Stimulated activated CD8-positive, alpha-beta memory T cell treated with anti-CD3 and anti-CD28 coated beads, Interleukin-2, amount 100 ng/mL, for 1 hour (primary cell): ENCODE measurements at places on chromosomes 1 and 21.
A peak's percentile ranks its signal among the peaks of the same experiment; 100 is the strongest.

GRCh38 chr1:34406833-34407539 lies 230.3 kb downstream of the C1orf94 start:
- DNase-seq, result no peak

DNA sequence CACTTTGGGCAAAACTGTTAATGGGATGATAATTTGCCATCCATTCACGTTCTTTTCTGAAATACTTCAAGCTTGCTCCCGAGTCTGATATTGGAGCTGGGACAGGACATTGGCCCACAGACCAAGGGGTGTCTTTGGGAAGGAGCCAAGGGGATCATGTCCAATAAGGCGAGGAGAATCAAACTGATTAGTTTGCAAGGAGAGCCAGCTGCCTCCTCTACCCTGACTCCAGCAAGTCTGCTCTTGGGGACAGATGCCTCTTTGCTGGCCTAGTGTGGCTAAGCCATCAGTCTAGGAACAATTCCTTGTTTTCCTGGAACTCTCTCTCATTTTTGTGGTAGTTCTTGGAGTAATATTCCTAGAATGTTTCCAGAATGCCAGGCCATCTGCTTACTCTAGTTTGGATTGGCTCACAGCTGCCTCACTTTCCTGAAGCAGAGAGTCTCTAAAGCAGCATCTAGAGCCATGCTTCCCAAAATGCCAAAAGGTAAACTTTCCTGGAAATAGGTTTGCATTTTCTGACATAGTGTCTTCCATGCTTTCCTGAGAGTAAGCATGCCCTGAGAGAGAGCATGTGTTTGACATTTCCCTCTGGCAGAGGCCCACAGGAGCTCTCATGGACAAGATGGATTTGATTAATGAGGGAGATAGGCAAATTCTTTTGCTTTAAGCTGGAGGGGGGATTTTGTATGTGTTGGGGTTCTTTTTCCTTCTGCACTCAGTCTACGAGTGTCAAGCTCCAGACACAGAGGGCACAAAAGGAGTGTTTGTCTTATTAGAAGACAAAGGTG lies 145.6 kb downstream of the GDAP2 start:
- no peak for DNase-seq

DNA sequence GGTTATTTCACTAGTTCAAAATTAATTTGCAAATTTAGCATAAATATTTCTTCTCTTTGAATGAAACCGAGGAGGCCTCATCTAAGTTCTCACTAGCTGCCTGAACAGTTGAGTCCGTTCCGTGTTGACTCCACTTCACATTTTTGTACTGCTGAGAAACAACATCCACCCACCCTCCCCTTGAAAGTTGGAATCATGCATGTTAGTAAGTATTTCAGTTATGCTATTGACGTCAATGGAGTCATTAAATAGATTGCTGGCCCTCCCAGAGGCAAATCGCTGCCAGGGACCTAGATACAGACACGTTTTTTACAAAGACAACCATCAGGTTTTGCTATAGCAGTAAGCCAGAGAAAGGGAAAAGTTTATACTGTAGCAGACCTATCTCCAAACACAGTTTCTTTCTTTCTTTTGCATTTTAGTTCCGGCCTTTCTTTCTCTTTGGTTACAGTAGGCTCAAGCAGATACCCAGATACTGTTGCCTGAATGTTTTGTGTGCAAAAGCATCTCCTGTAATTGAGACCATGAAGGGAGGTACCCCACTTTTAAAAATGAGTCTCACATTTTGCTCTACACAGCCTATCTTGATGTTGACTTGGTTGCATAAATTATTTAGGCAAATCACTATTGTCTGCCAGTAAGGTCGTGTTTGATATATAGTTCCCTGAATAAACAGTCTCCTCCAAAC lies 262.6 kb upstream of the SGIP1 start:
- no peak for DNase-seq

- DNase-seq, result no peak
Observed at GRCh38 chr1:244843148-244843978, 7.9 kb downstream of the COX20 start.

- no peak for DNase-seq
Observed at GRCh38 chr1:41741244-41741643, 177.5 kb downstream of the HIVEP3 start.

DNA sequence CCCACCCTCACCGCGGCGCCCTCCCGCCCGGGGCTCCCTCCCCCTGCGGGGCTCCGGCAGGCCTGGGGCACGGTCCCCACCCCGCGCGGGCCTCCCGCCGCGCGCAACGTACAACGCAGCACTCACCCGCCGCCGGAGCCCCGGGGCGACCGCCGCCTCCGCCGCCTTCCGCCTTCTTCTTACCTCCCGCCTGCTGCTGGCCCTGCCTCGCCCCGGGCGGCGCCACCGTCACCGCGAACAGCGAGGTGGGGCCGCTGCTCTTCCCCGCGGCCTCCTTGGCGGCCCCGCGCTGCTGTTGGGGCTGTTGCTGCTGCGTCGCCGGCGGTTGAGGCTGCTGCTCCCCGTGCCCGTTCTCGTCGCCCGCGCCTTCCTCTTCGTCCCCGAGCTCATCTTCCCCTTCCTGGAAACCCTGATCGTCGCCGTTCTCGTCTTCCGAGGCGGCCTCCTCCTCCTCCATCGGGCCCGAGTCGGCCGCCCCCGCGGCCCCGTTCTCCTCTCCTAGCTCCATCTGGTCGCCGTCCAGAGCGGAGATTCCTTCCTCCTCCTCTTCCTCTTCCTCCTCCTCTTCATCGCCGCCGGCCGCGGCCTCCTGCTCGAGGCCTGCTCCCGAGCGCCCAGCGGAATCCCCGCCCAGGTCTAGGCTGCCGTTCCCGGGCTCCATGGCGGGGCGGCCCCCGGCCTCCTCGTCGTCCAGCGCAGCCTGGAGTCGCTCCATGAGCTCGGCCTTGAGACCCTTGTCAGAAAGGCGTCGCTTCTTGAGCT lies 671 bp downstream of the HNRNPU start:
- peak; percentile 11 for DNase-seq

- DNase-seq, result no peak
Observed at GRCh38 chr1:33684396-33685179, 179.3 kb upstream of the HMGB4 start.

DNA sequence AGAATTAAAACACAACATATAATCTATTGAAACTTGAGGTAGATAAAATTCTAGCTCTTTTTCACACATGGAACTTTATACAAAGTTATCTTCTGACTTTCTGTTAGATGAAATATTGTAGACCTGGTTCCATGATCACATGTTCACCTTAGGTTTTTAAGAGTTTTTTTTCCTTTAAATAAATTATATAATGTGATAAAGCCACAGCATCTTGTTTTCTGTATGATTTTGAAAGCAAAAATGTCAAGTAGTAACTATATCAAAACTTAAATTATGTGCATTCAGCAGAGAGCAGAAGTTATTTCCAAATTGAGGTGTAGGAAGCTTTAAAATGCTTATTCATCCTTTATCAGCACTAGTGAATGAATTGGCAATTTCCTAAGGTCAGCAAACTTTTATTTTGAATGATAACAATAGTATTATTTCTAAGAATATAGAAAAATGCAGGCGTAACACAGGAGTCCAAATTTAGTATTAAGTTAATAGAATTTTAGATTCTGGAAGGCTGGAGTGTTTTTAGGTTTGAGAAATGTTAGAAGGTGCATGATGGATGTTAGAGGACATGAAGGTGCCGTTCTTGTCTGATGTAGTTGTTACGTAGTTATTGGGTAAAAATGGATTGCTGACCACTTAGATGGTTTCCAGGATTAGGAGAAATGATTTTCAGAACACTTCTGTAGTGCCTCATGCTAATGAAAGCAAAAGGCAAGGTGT lies 17.5 kb downstream of the BACH1 start:
- DNase-seq, result no peak

GRCh38 chr1:167492481-167492910 lies 25.8 kb downstream of the CD247 start:
- DNase-seq, result no peak

DNA sequence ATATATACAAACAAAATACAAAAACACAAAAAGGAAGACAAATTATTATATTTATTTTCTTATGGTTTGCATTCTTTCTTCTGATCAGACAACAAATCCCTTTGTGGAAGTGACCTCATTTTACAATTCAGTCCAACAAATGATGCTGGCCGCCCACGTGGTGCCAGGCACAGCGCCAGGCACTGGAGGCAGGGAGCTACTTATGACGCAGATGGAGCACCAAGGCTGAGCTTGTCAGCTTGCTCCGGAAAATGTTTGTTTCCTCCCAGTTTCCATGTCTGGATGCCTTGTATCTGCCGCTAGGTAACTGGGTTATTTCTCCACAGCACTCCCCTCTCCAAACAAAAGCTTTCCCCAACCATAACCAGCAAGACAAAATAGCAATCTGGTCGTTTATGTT lies 30.7 kb upstream of the CD34 start:
- DNase-seq, result no peak

DNA sequence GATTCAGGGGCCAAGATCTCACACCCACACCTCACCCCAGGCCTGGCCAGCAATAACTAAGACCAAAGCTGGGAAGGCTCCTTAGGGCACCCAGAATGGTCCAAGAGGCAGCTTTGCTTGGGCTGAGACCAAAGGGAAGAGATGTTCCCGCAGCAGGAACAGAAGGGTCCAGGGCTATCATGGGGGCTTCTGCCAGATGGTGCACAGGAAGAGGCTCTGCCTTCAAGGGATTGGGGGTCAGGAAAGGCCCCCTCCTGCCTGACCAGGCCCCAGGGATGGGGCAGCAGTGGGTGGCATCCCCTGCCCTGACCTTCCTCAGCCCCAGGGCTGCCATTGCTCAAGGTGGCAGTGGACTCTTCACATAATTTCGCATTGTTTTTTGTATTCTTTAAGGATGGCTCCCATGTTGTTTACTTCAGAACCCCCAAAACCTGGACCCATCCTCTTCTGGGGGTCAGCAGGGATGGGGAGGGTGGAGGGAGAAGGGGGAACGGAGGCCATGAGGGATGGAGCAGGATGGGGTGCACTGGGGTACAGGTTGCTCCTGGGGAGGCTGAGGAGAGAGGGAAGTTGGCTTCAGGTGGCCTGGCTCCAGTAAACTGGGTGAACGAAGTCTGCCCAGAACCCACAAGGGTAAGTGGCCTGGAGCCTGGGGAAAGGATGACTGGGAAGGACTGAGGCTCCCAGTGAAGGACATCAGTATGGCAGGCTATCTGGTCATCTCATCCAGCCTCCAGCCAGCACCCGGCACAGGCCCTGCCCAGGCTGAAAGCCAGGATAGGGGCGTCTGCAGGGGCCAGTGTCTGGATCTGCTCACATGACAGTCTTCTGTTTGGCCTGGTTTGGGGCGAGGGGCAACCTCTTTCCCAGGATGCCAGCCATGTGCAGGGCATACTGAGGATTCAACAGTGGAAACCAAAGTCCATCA lies 2.6 kb upstream of the NADK start:
- DNase-seq, result no peak
